OCI-M1 (cell line): ENCODE measurements at places on chromosomes 3 and 15.

GRCh38 chr3:31132132-31132769, 237.8 kb upstream of the GADL1 start:
- peak; percentile 68 for DNase-seq

DNA sequence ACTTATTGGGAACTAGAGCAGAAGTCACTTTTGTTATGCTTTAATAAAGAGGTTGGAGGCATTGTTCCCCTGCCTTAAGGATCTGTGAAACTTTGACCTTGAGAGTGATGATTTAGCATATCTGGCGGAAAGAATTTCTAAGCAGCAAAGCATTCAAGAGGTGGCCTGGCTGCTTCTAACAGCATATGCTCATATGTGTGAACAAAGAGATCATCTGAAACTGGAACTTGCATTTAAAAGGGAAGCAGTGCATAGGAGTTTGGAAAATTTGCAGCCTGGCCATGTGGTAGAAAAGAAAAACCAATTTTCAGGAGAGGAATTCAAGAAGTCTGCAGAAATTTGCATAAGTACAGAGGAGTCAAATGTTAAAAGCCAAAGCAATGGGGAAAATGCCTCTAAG, 56.4 kb upstream of the GOLIM4 start:
- no peak for DNase-seq

GRCh38 chr15:99731336-99732123, 1.7 kb downstream of the LYSMD4 start:
- DNase-seq, result no peak

GRCh38 chr3:78757731-78758130, 1010.1 kb downstream of the ROBO1 start:
- no peak for DNase-seq

- DNase-seq, result no peak
Measured at GRCh38 chr3:188432802-188433520, 279.0 kb downstream of the LPP start.

DNA sequence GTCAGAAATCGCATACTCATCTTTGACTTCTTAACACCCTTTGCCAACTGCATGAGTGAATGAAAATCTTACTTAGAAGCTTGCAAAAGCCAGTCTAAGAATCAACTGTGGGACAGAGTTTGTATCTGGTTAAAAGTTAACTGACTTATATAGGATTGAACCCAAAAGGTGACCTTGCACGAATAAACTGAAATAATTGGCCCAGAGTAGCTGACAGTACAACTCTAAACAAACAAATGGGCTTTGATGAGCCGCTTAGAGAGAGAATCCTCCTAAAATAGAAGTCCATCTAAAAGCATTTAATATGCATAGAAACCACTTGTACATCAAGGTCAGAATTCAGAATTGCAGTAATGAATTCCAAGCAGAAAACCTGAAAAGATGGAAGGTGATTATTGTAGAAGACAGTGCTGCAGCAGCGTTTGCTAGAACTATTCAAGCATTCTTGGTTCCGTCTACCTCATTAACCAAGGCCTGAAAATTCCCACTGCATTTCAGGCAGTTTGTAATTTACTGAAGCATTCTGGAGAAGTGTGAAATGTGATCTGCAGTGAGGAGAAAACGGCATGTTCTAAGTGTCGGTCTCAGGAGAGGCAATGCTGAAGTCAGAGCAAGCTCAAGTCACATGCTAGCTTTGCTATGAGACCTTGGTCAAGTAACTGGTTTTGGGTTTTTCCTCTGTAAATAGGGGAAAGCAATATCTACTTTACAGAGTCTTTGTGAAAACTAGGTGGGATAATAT, 103.7 kb downstream of the CADPS start:
- DNase-seq, result no peak

DNA sequence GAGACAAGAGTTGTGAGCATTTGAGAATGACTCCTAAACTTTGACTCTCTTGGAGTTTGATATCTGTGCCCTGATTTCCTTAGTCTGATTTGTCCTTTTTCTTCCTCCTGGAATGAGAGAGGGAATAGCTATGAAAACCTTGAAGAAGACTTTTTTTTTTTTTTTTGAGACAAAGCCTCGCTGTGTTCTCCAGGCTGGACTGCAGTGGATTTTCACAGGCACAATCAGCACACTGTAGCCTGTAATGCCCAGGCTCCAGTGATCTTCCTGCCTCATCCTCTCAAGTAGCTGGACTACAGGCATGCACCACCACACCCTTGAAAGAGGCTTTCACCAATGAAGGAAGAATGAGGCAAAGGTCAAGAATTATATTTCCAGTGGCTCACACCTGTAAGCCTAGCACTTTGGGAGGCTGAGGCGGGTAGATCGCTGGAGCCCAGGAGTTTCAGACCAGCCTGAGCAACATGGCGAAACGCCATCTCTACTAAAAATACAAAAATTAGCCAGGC, 10.3 kb upstream of the ARGFX start:
- no peak for DNase-seq
